Brain microvascular endothelial cell (primary cell): ENCODE measurements at places on chromosomes 6 and 20.
A peak's percentile ranks its signal among the peaks of the same experiment; 100 is the strongest.

GRCh38 chr20:51021067-51022025 is 1.6 kb downstream of the KCNG1 start:
- peak; percentile 50 for DNase-seq

DNA sequence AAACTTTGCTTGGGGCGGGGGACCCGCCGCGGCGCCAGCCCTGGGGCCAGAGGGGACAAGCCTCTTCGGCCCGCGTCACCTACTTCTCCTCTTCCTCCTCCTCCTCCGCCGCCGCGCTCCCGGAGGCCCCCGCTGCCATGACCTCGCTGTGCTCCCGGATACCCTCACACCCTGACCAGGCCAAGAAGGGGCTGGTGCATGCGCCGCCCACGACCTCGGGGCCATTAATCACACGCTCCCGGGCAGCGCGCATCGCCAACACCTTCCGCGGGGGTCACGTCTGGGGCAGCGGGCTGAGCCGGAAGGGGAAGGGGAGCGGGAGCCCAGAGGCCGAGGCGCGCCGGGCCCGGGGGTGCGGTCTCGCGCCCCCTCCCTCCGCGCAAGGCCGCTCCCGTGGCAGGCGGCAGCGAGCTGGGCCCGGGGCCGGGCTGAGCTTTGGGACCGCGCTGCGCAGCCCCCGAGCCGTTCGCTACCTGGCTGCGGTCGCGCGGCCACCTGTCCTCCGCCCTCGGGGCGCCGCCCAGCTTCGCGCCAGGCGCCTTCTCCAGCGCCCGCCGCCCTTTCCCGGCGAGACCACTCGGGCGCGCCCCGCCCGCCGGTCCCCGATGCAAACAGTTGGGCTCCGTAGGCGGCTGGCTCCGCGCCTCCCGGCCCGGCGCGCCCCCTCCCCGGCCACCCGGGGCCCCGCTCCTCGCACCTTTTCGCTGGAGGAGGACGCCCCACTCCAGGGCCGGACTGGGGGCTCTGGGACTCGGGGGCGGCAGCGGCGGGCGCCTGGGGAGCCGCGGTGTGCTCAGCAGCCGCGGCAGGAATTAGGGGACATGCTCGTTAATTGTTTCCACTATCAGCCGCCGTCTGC is 575 bp upstream of the CNR1 start:
- no peak for DNase-seq

- no peak for DNase-seq
Observed at GRCh38 chr6:127547904-127548649, 28.9 kb upstream of the C6orf58 start.

DNA sequence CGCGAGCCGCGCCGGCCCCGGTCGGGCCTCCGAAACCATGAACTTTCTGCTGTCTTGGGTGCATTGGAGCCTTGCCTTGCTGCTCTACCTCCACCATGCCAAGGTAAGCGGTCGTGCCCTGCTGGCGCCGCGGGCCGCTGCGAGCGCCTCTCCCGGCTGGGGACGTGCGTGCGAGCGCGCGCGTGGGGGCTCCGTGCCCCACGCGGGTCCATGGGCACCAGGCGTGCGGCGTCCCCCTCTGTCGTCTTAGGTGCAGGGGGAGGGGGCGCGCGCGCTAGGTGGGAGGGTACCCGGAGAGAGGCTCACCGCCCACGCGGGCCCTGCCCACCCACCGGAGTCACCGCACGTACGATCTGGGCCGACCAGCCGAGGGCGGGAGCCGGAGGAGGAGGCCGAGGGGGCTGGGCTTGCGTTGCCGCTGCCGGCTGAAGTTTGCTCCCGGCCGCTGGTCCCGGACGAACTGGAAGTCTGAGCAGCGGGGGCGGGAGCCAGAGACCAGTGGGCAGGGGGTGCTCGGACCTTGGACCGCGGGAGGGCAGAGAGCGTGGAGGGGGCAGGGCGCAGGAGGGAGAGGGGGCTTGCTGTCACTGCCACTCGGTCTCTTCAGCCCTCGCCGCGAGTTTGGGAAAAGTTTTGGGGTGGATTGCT is 1.3 kb downstream of the VEGFA start:
- peak; percentile 43 for DNase-seq

GRCh38 chr20:19750101-19750606 is 7.9 kb upstream of the RIN2 start:
- no peak for DNase-seq

DNA sequence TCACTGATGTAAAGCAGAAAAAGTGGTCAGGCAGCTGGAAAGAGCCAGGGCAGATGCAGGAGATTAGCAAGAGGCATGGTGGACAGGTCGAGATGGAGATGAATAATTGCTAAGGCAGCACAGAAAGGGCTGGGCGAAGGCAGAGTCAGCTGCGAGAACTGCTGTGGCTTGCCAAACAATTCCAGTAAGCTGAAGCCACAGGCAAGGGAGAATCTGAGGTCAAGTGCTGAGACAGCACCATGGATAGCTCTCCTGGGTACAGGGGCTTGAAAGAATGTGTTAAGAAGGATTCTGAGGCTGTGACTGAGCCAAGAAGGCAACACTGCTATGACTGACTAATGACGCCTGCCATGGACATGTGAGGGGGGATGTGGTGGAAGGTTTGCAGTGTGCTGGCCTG is 220.8 kb upstream of the FOXA2 start:
- peak; percentile 89 for DNase-seq

GRCh38 chr20:16477632-16478031 is 95.6 kb downstream of the KIF16B start:
- no peak for DNase-seq

- DNase-seq, result peak; percentile 34
Observed at GRCh38 chr20:34112600-34113101, 608 bp upstream of the EIF2S2 start.

- no peak for DNase-seq
Observed at GRCh38 chr20:59217794-59218280, 54.2 kb downstream of the ZNF831 start.

DNA sequence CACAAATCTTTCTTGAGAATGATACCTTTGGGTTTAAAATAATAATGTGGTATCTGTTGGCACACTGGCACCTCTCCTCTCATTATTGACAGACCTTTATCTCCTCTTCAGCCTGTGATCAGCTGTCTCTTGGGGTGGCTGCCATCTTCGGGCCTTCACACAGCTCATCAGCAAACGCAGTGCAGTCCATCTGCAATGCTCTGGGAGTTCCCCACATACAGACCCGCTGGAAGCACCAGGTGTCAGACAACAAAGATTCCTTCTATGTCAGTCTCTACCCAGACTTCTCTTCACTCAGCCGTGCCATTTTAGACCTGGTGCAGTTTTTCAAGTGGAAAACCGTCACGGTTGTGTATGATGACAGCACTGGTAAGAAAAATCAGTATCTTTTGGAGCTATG is 232.8 kb downstream of the GRIK2 start:
- DNase-seq, result no peak

DNA sequence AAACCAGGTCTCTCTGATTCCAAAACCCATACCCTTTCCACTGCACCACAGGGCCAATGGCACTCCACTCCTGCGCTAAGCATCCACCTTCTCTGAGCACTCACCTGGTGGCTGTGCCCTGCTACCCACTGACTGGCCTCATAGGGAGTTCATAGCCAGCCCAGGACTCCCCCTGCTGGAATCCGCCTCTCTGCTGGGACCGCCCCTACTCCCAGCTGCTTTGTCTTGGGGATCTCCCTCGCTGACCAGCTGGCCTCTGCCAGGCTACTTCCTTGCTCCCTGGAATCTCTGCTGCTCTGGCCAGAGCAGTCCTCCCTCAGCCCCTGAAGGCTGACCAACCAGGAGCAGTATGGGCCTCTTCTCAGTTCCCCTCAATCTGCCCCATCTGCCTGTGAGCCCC is 129.7 kb downstream of the FAXC start:
- DNase-seq, result no peak

DNA sequence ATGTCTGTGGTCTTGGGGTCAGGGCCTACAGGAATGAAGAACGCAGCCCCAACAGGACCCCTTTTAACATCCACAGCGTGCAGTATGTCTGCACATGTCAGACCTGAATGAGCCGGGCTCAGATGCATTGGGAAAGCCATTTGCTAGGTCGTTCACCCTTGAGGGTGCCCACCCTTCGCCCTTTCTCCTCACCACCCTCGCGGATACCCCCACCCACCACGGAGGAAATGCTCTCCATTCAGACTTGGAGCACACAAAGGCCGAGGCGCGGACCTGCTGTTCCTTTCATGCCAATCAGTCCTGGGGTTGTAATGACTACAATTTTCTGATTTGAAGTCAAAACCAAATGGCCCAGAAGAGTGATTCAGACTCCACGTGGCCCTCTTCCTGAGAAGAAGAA is 62.7 kb downstream of the EDN3 start:
- no peak for DNase-seq

- DNase-seq, result no peak
Observed at GRCh38 chr6:150145830-150146229, 3.0 kb downstream of the PPP1R14C start.

- peak; percentile 71 for DNase-seq
Observed at GRCh38 chr20:43975096-43975768, 60.6 kb downstream of the TOX2 start.

- DNase-seq, result no peak
Observed at GRCh38 chr6:153215242-153215641, 84.2 kb upstream of the RGS17 start.

DNA sequence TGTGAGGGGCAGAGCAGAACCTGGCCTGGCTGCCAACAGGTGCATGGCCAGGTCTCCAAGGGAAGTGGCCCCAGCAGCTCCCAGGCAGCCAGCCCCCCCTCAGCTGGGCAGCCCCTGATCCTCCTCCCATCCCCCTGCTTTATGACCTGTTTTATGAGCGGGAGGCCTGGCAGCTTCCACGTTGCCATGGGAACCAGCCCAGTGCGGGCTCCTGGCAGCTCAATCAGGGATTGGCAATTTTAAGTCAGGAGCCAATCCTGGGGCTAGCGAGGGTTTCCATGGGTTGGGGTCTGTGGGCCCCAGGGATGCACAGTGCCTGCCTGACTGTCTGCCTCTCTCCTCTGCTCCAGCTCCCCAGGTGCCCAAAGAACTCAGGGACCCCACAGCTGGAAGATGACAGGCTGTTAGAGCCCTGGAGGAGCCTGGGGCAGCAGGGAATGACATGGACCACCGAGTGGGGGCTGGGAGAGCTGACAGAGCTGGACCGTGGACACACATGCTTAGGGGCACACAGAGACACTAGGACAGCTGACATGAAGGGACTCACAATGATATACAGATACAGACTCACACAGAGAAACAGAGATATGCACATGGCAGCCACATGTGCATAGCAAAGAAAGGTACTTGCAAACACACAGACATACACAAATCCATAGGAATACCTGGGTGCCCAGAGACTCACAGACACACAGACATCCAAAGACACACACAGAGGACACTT is 56.5 kb upstream of the SIRPA start:
- DNase-seq, result no peak

DNA sequence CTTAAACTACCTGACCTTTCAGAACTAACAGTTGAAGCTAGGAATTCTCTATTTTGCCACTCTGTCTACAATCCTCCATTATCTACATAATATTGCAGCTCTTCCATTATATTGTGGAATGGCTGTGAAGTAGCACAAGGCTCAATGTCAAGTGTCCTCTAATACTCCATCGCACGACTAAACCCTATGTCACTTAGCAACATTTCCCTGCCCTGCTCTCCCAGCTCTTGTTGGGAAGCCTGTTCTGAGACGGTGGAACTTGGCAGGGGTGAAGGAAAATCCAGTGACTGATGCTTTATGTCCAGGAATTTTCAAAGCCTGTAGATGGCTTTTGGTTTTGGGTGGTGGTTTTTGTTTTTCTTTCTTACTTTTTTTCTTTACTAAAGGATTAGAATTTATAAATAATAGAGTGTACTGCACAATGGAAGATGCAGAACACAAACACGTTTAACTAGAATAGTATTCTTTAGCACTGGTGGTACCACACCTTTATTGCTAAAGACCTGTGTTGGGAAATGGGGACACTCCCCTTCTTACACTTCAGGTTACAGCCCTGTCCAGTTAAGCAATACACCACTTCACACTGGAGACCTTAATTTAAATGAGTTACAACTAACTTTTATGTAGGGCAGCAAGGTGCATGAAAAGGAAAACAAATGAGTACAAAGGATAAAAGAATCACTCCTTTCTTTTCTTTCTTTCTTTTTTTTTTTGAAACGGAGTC is 20.7 kb upstream of the AMD1 start:
- no peak for DNase-seq

DNA sequence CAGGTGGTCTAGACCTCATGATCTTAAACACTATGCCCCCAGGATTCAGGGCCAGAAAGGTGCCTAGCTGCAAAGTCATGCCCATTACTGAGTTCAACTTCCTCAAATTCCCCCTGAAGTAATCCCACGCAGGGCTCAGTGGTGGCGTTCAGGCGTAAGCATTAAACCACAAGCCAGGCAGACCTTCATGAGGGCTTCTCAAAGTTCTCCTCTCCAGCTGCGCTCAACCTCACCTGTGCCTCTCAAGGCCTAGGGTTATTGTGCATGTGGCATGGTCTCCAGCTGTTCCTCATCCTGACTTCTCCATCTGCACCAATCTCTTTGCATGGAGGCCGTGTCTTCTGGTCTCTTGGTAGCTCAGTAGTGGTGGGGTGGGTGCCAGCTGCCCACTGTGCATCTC is 113.6 kb downstream of the TSHZ2 start:
- DNase-seq, result no peak

- no peak for DNase-seq
Observed at GRCh38 chr20:44858606-44859360, 26.7 kb upstream of the YWHAB start.

GRCh38 chr6:124854338-124854922 is 107.8 kb upstream of the RNF217 start:
- no peak for DNase-seq

DNA sequence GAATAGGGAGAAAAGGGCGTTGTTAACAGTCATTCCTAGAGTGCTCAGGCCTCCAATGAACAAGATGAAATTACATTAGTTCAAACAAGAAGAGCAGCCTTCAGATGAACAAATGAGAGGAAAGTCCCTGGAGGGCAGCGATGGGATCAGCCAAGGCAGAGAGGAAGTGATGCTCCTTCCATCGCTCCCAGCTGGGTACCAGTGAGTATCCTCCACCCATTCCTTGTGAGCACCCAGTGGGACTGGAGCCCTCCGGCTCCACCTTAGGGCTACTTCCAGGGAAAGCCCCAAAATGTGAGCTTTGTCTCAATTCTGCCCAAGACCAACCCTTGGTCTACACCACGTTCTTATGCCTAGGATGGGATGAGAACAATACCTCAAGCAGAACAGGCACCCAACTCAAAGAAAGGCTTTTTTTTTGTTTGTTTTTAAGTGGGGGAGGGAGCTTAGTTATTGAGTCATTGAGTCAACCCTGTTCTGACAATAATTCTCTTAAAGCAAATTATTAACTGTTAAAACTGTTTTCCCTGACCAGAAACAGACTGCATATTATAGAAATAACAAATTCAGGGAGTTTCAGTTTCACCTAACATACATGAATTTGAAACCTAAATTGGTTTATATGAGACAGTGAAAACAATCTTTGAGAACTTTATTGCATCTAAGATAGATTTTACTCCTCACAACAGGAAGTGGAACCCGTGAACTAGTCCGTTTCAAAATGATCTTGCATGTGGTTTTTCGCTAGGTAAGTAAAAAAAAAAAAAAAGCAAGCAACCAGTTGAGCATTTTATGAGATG is 106.9 kb downstream of the IPCEF1 start:
- DNase-seq, result no peak

- no peak for DNase-seq
Observed at GRCh38 chr6:137522198-137522798, 28.1 kb upstream of the OLIG3 start.
